ENCODE measurements at places on chromosomes 7 and 10.

- no peak for DNase-seq
Observed at GRCh38 chr7:22008087-22008486, 62.4 kb upstream of the CDCA7L start.

DNA sequence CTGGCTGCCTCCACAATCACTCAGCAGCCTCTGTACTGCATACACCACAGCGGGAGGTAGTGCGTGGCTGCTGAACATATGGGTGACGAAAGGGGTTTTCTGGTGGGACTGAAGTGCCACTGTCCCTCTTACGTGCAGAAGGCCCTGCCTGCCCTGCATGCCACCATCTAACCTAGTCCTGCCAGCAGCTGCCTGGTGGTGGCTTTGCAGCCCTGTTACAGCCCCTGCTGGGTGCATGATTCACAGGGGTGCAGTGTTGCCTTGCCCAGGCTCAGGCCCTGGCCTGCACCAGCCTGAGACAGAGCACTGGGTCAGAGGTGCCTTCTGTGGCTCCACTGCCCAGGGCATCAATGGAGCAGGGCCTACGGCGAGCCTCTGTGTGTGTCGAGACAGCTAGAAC is 50.1 kb downstream of the SYPL1 start:
- DNase-seq, result no peak

DNA sequence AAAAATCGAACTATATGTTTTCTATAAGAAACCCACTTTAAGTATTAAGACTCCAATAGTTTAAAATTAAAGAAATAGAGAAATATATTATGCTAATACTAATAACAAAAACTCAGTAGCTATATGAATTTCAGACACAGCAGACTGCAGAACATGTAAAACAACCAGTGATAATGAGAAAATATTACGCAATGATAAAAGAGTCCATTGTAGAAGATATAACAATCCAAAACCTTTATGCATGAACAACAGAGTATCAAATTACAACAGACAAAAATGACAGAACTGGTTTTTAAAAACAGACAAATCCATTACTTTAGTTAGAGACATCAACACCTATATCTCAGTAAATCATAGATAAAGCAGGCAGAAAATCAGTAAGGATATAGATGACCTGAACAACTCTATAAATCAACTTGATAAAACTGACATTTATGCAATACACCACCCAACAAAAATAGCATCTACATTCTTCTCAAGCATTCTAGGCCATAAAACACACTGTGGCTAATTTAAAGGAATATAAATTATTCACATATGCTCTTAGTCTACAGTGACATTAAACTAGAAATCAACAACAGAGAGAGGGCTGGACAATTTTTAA is 669.5 kb upstream of the GHITM start:
- no peak for DNase-seq

GRCh38 chr10:78838141-78838657 is 230.6 kb upstream of the ZMIZ1 start:
- DNase-seq, result no peak

DNA sequence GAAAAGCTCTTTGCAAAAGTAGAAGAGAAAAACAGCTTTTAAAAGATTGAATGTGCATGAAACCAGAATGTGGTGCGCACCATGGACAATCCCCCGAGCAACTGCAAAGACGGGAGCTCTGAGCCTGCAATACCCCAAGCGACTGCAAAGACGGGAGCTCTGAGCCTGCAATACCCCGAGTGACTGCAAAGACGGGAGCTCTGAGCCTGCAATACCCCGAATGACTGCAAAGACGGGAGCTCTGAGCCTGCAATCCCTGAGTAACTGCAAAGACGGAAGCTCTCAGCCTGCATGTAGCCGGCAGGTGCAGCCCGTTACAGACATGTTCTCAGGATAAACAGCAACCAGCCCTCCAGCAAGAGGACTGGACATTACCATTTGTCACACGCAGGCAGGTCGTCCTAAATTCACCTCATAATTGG is 6.2 kb downstream of the ZNF775 start:
- DNase-seq, result no peak
